ENCODE measurements at places on chromosomes 1 and 21. TPM values are rescaled to one million over a fixed set of nuclear protein-coding genes. Genes with fewer than 3 reads are reported as not detected.

- peaks cover 54% of the 10 kb centered on the region for H3K4me1 ChIP-seq
- H3K27me3 ChIP-seq: no peaks in the 10 kb centered on the region
- peak overlapping the region; percentile 51 for H3K4me3 ChIP-seq
- no peak for DNase-seq
- peak overlapping the region; percentile 86 for H3K27ac ChIP-seq
Measured at GRCh38 chr1:44024031-44024902, 7.0 kb downstream of the SLC6A9 start.

DNA sequence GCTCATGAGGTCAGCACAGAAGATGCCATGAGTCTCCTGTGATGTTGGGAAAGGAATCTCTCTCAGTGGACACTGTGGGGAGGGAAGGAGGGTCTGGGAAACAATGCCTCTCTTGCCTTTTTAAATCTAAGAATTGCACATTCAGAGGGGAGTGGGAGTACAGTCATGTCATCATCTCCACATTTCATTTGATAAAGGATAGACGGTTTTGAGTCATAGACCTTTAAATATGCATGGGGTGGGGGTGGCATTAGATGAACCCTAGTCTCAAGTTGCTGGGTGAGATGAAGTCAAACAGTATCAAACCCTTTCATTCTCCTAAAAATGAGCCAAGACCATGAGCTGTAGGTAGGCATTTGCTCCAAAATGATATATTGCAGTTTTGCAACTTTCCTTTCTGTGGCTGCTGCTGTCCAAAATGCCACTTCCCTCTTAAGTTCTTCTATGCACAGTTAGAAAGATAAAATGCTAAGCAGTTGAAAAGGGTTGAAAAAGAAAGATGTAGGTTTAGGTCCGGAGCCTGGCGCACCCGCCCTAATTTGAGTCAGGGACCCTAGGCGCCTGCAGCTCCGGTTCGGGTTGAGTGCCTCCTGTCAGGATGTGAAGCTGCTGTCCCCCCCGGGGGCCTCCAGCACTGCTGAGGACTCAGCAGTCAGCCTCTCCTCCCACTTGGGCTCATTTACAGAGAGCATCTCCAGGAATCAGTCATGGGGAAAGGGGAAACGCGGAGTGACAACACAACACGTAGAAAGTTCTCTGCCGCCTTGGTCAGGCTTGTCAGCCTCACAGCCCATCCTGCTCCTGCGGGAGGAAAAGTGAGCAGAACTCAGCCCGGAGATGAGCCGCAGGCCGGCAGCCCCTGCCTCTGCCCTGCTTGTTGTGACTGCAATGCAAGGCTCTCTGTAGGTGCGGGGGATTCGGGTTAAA is 479.3 kb upstream of the RUNX1 start:
- H3K4me1 ChIP-seq: peaks cover 10% of the 10 kb centered on the region
- peak overlapping the region; percentile 46 for H3K4me3 ChIP-seq
- H3K27me3 ChIP-seq: no peaks in the 10 kb centered on the region

Gene LORICRIN
- not detected for total RNA-seq

Gene HAPLN2
- 0.47 TPM for total RNA-seq
